ENCODE measurements at places on chromosomes 2 and 18.

GRCh38 chr18:39305766-39306165 is 1740.2 kb upstream of the CELF4 start:
- no peak for DNase-seq

DNA sequence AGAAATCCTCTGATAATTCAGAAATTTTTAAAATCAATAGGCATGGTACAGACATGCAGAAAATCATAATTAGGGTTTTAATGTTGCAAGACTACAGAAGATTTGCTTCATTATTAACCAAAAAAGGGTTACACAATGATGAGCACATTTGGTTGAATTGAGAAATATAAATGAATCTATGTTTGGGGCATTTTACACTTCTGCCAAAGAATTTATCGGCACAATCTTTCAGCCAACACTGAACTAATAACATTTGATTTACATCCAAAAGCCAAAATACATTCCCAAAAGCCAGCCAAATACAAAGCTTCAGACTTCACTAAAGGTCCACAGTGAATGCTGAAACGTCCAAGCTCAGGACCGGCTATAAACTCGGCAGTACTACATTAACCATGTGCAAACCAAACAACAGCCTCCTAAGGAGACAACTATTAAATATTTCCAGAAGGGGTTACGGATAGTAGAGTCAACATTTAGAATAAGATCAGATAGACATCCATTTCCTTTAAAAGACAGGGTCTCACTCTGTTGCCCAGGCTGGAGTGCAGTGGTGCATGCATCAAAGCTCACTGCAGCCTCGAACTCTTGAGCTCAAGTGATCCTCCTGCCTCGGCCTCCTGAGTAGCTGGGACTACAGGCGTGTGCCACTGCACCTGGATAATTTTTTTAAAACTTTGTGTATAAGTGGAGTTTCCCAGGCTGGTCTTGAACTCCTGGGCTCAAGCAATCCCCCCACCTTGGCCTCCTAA is 29.4 kb downstream of the SPRED2 start:
- no peak for DNase-seq

- no peak for DNase-seq
Measured at GRCh38 chr2:159882130-159882745, 84.2 kb upstream of the CD302 start.

- DNase-seq = peak; percentile 43
Measured at GRCh38 chr2:161141033-161141432, 19.2 kb upstream of the TANK start.

- no peak for DNase-seq
Measured at GRCh38 chr2:166230024-166230723, 102.4 kb upstream of the SCN1A start.
